ENCODE measurements at places on chromosomes 3 and 15. TPM values are rescaled to one million over a fixed set of nuclear protein-coding genes. Genes with fewer than 3 reads are reported as not detected.

- DNase-seq = no peak
- H3K27me3 ChIP-seq = no peaks in the 10 kb centered on the region
- H3K4me3 ChIP-seq = no peak overlapping the region
- no peaks in the 10 kb centered on the region for H3K4me1 ChIP-seq
- no peaks in the 10 kb centered on the region for H3K36me3 ChIP-seq
- H3K27ac ChIP-seq = no peak overlapping the region
Measured at GRCh38 chr3:37542772-37543449, 318.8 kb upstream of the CTDSPL start.

DNA sequence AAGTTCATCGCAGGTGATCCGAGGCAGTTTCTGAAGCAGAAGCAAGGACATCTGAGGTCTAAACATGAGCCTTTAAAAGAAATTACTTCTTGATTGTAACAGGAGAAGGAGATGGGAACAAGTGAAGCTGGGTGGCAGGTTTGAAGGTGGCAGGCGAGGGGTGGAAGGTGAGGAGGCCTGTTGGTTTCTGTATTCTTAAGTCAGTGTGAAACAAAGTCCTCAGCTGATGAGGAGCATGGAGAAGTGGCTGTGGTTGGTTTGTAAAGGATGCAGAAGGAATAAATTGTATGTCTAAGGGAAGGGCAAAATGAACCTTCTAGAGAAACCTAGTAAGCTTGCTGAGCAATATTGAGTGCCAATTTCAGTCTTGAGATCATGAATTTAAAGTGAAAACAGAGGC is 298.8 kb downstream of the CHST2 start:
- no peak for DNase-seq
- no peaks in the 10 kb centered on the region for H3K36me3 ChIP-seq
- no peak overlapping the region for H3K27ac ChIP-seq
- H3K4me1 ChIP-seq = peaks cover 15% of the 10 kb centered on the region
- H3K4me3 ChIP-seq = no peak overlapping the region

DNA sequence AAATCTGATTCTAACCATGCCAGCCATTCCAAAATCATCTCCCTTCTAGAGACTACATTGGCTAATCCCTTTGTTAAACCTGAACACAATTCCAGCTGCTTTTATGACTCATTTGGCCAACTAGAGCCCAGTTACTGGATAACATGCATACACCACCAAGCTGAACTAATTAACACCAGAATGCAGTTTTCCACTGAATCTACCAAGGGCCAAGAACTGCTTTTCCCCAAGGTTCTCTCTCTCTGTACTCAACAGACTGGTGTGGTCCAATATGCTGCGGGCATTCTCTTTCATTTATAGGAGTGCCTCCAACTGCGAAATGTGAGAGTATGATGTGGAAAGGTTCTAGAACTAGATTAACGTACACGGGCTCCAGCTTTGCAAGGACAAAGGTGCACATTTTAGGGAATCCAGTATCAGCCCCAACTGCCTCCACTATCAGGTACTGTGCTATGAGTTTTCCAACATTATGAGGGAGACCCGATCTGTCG is 1.5 kb downstream of the CHSY1 start:
- no peaks in the 10 kb centered on the region for H3K27me3 ChIP-seq
- peaks cover 27% of the 10 kb centered on the region for H3K4me1 ChIP-seq
- peak overlapping the region; percentile 98 for H3K4me3 ChIP-seq
- DNase-seq = no peak
- H3K27ac ChIP-seq = no peak overlapping the region
- peaks cover 54% of the 10 kb centered on the region for H3K36me3 ChIP-seq

GRCh38 chr3:139020036-139020867 is 474 bp downstream of the PRR23B start:
- no peaks in the 10 kb centered on the region for H3K27me3 ChIP-seq
- no peak overlapping the region for H3K4me3 ChIP-seq
- H3K4me1 ChIP-seq = no peaks in the 10 kb centered on the region
- no peak for DNase-seq

DNA sequence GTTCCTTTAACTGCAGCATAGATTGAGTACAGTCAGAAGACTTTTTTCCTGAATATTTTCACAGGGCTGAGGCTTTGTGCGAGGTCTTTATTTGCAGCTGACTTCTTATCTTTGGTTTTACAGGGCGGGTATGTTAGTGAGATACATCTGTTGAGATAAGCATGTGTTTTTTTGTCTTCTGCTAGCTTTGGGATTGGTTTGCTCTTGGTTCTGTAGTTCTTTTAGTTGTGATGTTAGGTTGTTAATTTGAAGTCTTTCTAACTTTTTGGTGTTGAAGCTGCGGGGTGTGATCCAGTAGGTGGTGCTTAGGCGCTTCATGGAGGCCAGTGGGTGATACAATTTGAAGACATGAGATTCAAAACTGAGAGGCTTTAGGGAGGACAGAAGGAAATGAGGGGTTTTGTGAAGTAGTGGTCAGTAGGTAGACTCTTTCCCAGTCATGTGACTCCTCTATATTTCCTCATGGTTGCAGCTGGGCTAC is 67.9 kb upstream of the TNFSF10 start:
- no peaks in the 10 kb centered on the region for H3K36me3 ChIP-seq
- no peak overlapping the region for H3K27ac ChIP-seq
- no peak overlapping the region for H3K4me3 ChIP-seq
- no peaks in the 10 kb centered on the region for H3K27me3 ChIP-seq
- peaks cover 19% of the 10 kb centered on the region for H3K4me1 ChIP-seq
- DNase-seq = no peak

- H3K4me1 ChIP-seq = peaks cover 64% of the 10 kb centered on the region
- DNase-seq = no peak
- no peak overlapping the region for H3K4me3 ChIP-seq
- no peak overlapping the region for H3K27ac ChIP-seq
- H3K36me3 ChIP-seq = no peaks in the 10 kb centered on the region
Measured at GRCh38 chr15:70491201-70491621, 272.1 kb downstream of the UACA start.

GRCh38 chr15:37093480-37094332 is 6.6 kb downstream of the MEIS2 start:
- H3K4me1 ChIP-seq = peaks cover 12% of the 10 kb centered on the region
- H3K27me3 ChIP-seq = no peaks in the 10 kb centered on the region
- no peak overlapping the region for H3K27ac ChIP-seq
- H3K36me3 ChIP-seq = peaks cover 10% of the 10 kb centered on the region
- H3K4me3 ChIP-seq = no peak overlapping the region

DNA sequence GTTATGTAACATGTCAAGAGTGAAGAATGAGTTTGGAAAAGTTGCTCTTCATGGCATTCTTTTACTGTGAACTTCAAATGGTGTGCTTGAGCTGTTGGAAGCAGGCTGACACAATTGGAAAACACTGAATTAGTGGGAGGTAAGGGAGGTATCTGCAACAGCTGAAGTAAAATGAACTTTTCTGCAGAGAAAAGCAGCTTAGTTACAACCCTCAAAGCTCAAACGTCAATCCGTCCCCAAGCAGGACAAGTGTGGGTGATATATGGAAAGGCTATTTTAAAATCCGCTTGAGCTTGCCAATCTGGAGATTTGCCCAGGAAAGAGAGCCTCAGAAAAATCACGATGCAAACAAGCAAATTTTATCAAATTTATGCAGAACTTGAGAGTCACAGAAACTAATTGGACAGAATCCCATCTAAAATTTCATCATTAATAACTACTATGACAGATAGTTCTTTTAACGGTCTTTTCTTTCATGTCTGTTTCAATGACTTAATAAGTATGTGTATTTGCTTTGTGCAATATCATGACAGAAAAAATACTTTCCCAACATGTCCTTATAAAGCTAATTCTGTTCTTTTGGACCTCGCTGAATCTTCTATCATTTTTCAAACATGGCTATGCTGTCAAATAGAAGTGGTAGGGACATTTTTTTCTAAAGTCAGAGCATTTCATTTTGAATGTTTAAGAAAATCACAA is 266.6 kb upstream of the SLITRK3 start:
- no peaks in the 10 kb centered on the region for H3K27me3 ChIP-seq
- no peaks in the 10 kb centered on the region for H3K36me3 ChIP-seq
- no peak for DNase-seq
- H3K4me1 ChIP-seq = no peaks in the 10 kb centered on the region
- H3K27ac ChIP-seq = no peak overlapping the region

DNA sequence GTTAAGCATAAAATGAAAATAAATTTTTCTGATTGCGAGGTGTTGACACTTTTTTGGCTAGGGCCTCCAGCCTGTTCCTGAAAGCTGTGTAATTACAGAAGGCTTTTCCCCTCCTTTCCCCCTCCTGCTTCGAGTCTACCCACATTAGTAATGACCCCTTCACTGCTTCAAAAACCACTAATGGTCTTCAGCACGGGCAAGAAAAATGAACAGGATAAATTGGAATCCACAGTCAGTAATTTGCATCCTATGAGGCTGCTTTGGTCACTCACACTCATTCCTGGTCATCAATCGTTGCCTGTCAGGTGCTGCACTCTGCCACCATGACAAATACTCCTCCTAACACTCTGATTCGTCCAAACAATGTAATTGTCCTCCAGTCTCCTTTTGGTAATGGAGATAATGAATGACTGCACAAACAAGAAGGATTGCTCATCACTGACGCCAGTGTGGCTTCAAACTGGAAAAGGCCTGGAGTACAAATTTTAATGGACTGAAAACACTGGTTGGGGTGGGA is 148.6 kb downstream of the MEIS2 start:
- no peak overlapping the region for H3K27ac ChIP-seq
- DNase-seq = no peak
- H3K4me1 ChIP-seq = no peaks in the 10 kb centered on the region
- no peaks in the 10 kb centered on the region for H3K36me3 ChIP-seq
- no peaks in the 10 kb centered on the region for H3K27me3 ChIP-seq

- no peaks in the 10 kb centered on the region for H3K4me1 ChIP-seq
- no peaks in the 10 kb centered on the region for H3K36me3 ChIP-seq
- no peak overlapping the region for H3K4me3 ChIP-seq
- no peak for DNase-seq
Measured at GRCh38 chr3:64890006-64890405, 202.2 kb upstream of the ADAMTS9 start.

GRCh38 chr3:53724566-53724965 is 121.7 kb downstream of the CHDH start:
- no peak for DNase-seq
- H3K4me1 ChIP-seq = no peaks in the 10 kb centered on the region
- H3K27me3 ChIP-seq = no peaks in the 10 kb centered on the region
- no peaks in the 10 kb centered on the region for H3K36me3 ChIP-seq
- no peak overlapping the region for H3K27ac ChIP-seq

DNA sequence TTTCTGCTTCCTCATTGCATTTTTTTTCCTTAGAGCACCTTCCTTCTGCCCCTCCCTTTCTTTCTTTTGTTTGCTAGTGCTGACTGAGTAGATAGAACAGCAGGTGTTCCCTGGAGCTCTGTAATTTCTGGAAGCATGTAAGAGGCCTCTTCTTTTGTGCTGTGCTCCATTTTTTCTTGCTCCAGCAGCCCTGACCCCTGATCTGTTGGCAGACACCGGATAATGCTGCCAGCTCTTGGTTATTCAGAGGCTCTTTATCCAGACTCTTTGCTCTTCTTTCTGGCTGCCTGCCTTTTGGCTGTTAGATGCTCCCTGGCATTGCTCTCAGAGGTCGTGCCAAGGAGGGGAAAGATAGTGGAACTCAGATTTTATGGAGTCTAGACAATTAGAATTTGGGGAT is 104.4 kb upstream of the RBMS3 start:
- H3K27me3 ChIP-seq = no peaks in the 10 kb centered on the region
- no peak overlapping the region for H3K27ac ChIP-seq
- H3K36me3 ChIP-seq = no peaks in the 10 kb centered on the region
- H3K4me3 ChIP-seq = no peak overlapping the region
- DNase-seq = no peak
- peaks cover 17% of the 10 kb centered on the region for H3K4me1 ChIP-seq

DNA sequence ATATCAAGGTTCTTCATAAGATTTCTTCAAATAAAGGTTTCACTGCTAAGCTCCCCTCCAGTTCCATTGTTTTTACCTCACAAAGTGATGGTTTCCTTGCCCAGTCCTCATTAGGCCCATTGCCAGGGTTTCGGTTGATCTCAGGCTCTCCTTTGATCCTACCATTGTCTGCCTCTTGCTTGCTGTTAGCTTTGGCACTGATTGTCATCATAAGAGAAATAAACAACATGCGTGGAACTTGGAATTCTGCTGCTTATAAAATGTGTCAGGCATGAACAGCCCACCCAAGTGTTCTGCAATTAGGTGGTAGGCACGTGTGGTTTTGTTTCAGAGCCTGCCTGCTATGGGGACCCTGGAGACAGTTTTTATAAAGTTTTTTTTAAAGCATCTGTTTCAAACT is 107.6 kb upstream of the BFSP2 start:
- H3K4me3 ChIP-seq = no peak overlapping the region
- no peaks in the 10 kb centered on the region for H3K27me3 ChIP-seq
- no peaks in the 10 kb centered on the region for H3K36me3 ChIP-seq
- H3K4me1 ChIP-seq = peaks cover 46% of the 10 kb centered on the region

- H3K27ac ChIP-seq = no peak overlapping the region
- no peaks in the 10 kb centered on the region for H3K4me1 ChIP-seq
- no peak overlapping the region for H3K4me3 ChIP-seq
- no peaks in the 10 kb centered on the region for H3K27me3 ChIP-seq
- H3K36me3 ChIP-seq = no peaks in the 10 kb centered on the region
- DNase-seq = no peak
Measured at GRCh38 chr3:61186030-61186429, 65.2 kb downstream of the FHIT start.

- no peak for DNase-seq
- no peaks in the 10 kb centered on the region for H3K36me3 ChIP-seq
- no peak overlapping the region for H3K27ac ChIP-seq
- H3K4me3 ChIP-seq = no peak overlapping the region
- H3K4me1 ChIP-seq = no peaks in the 10 kb centered on the region
- no peaks in the 10 kb centered on the region for H3K27me3 ChIP-seq
Measured at GRCh38 chr15:90044191-90044590, 43.1 kb downstream of the ZNF710 start.

DNA sequence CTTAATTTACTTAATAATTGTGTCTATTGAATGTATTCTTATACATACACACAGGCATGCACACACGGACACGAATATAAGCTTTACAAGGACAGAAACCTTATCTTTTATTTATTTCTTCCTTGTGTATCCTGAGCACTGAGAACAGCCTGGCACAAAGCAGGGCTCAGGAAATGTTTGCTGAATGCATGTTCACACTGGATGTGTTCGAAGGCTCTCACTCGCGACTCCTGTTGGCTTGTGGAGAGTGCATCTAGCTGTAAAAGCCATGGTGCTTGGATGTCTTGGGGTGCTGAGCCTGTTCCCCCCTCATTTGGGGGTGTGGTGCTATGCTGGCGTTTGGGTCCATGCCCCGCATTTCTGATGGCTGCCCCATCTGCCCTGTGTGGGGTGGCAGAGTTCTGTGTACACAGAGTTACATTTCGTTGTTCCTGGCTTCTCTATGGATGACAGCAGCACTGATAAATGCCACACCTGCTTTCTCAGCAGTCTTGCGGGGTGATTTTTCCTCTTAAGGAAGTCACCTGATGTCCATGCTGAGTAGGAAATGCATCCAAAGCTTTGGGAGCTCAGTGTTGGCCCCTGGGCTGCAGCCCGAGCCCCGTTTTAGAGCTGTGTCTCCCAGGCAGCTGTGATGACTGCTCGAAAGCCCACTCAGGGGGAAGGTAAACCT is 148.5 kb downstream of the IGF1R start:
- no peaks in the 10 kb centered on the region for H3K36me3 ChIP-seq
- H3K27ac ChIP-seq = no peak overlapping the region
- no peak overlapping the region for H3K4me3 ChIP-seq
- DNase-seq = no peak
- peaks cover 33% of the 10 kb centered on the region for H3K4me1 ChIP-seq

The PLA2G4B gene
- total RNA-seq = 2.7 TPM

The TMCO5A gene
- total RNA-seq = not detected

The HTR3E gene
- not detected for total RNA-seq

The SLC38A3 gene
- not detected for total RNA-seq

The UBE3A gene
- total RNA-seq = 74.1 TPM

The MYZAP gene
- 0.72 TPM for total RNA-seq

The CSPG4 gene
- 0.32 TPM for total RNA-seq

The TMEM207 gene
- total RNA-seq = not detected

The TPRG1 gene
- total RNA-seq = 0.50 TPM

The CMTM8 gene
- not detected for total RNA-seq

The LEKR1 gene
- total RNA-seq = 0.16 TPM

The NPAP1 gene
- not detected for total RNA-seq

Measured in SJSA1 (cell line).